Stimulated activated CD8-positive, alpha-beta memory T cell treated with anti-CD3 and anti-CD28 coated beads, Interleukin-12 subunit alpha, Interleukin-12 subunit beta, amount 100 ng/mL, for 1 hour (primary cell): ENCODE measurements at places on chromosomes 3 and 15.

DNA sequence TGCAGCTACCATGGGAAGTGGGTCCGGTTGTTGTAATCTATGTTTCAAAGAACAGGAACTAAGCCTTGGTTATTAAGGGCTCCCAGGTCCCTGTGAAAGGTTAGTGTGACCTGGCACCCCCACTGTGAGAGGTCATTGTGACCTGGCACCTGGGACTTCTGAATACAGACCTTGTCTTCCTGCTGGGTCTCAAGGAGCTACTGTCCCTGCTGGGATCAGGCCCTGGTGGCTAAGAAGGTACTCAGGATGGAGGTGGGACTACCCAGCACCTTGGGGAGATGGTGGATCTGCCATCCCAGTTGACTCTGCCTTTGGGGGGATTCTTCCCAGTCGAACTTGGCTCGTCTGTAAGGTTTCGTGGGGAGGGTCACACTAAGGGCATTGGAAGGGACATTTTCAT, 10.3 kb upstream of the SLCO2A1 start:
- DNase-seq = no peak

- DNase-seq = no peak
Observed at GRCh38 chr3:42654331-42655201, 1.1 kb downstream of the ZBTB47 start.

GRCh38 chr3:172140499-172141391, 101.4 kb downstream of the FNDC3B start:
- no peak for DNase-seq

- no peak for DNase-seq
Observed at GRCh38 chr3:146280864-146281263, 30.0 kb upstream of the PLSCR4 start.

DNA sequence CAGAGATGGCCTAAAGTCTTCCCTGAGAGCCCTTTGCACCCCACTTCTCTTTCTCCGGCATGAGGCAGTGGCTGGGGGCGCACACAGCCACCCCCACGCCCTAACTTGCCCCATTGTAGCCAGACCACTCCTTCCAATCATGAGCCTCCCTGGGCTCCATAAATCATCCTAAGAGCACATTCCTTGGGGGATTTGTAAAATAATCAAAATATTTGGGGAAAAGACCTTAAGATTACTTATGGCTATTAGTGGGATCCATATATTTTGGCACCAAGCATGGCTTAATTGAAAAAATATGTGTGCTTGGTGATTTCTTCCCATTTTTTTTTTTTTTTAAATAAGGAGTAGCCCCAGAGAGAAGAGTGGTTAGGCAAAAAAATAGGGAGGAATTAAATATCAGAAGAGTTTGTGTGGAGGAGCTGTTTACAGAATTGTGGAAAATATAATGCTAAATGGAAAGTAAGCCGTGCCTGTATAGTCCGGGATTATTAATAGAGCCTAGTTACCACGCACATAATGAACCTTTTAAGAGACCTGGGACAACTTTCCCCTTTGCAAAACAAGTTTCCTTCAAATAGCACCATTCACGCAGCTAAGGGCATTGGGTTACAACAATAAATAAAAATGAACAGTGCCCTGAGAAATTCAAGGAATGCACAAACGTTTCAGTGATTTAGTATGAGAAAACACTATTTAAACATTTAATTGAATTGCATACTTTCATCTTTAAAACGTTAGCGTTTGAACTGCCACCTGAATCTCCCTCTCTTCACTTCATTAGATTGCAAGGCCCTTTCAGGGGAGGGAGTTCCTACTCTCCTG, 46.1 kb downstream of the SMAD6 start:
- no peak for DNase-seq

GRCh38 chr15:88269356-88270062, 13.0 kb upstream of the NTRK3 start:
- no peak for DNase-seq

GRCh38 chr3:12154151-12154550, 4.6 kb downstream of the TIMP4 start:
- DNase-seq = no peak

GRCh38 chr3:145889730-145890129, 271.3 kb downstream of the PLOD2 start:
- DNase-seq = no peak

DNA sequence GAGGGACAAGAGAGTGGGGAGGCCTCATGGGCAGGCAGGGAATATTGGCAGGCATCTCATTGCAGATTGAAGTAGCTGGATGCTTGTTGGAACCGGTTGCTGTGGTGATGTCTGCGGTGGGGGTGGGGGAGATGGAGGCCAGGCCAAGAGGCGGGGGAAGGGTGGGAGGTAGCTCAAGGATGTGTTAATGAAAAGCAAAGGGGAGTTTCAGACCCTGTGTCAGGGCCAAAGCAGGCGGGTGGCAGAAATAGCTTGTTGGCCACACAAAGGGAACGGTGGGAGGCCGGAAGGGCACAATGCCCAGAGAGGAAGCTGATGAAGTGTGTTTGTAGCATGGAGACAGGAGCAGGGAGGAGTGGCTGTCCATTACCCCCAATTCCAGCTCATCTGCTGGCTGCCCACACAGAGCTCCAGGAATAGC, 28.0 kb downstream of the CCDC33 start:
- DNase-seq = no peak

DNA sequence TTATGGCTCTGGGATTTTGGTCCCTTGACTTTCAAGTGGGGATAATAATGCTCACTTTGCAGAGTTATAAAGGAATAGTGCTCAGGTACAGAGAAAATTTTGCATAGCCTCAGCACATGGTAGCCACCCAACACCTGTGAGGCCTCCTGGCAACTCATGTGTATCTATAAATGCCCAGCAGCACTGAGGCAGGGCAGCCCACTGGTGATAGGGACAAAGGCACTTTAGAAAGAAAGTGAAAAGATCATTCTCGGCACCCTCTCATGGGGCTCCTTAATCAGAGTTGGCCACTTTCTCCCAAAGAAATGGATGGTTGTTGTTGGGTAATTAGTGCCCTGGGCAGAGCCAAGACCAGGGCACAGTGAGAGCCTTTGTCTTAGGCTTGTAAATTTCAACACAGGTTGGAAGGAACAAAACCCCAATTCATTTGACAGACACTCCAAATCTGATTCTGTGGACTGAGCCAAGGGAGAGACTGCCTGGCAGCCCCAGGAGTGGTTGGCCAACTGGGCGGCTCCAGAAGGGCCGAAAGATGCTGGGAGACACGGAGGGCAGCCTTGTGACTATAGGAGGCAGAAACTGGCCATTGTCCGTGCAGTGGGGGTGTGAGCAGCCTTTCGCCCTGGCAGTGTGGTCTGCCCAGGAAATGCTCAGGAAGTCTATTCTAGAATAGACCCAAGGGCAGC, 213.2 kb upstream of the RGMA start:
- DNase-seq = no peak

DNA sequence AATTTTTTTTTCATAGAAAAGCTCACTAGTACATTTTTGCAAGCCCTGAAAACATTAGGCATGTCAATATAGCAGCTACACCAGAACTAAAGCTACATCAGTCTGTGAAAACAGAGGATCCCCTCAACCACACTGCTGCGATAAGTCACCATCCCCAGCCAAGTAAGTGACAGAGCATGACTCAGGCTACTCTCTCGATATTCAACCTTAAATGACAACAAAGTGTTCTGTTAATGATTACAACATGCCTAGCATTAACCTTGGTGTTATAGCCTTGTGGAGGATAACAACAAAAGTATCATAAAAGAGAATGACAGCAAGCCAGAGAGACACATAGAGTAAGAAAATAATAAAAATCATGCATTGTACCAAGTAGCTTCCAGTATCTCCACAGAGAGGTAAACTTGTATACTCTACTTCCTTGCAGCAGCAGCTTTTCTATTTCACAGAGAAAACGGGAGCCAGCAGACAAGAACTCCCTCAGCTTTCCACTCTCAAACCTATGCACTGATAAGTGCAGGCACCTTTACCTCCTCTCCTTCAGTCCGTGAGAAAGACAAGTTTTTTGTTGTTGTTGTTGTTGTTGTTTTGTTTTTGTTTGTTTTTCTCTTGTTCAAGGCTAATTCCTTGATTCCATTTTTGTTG, 76.6 kb downstream of the GBE1 start:
- no peak for DNase-seq

- no peak for DNase-seq
Observed at GRCh38 chr3:171230865-171231264, 204.3 kb upstream of the SLC2A2 start.

DNA sequence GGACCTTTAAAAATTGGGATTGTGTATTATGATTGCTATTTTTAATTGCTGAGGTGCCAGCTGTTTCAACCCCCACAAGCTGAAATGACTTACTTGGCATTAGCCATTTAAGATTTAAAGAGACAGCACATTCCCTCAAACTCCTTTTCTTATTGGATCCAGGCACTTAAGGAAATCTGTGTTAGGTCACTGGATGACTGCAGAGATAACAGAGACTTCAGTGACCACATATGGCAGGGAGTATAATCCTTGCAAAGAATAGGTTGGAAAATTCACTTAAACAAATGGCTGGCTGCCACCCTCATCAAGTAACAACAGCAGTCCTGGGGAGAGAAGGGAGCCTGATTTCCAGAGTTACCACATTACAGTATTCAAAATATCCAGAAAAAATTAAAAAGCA, 66.6 kb downstream of the SLMAP start:
- no peak for DNase-seq

DNA sequence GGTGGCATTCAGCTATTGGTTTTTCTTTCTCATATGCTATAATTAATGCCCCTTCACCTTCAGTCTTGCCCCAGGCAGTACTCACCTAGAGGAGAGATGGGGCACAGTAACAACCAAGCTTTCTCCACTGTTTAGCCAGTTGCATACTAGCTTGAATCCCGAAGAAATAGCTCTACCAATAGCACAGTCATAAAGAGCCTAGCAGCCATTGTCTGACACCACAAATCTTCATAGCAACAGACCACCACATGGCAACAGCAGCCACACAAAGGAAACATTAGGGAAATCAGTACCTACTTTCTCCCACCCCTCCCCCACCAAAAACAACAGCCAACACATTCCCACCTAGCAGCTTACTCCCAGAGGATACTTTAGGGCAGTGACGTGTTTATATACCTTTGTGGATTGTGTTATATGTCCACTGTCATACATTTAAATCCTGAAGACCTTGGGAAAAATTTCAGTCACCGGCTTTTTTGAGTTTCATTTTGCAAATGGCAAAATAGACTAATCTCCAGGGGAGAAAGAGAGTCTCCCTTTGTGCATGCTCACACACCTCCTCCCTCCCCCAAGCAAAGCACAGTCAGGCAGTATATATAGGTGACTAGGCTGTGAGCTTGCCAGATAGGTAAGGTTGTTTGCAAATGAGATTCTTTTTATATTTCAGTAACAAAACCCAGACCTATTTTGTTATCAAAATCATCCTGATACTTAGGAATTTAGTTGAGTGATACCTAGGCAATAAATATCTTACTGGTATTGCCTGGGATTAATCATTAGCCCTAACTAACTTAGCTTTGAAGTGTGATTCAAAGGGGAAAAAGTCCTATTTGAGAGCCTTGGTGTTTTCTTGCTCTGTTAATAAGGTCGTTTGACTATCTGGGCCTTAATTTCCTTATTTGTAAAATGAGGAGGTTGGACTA, 140.6 kb downstream of the RBPMS2 start:
- no peak for DNase-seq

GRCh38 chr3:194606941-194607340, 26.3 kb downstream of the TMEM44 start:
- DNase-seq = no peak

GRCh38 chr3:194840661-194841514, 155.2 kb downstream of the FAM43A start:
- no peak for DNase-seq

GRCh38 chr3:48013288-48013980, 2.8 kb downstream of the MAP4 start:
- DNase-seq = no peak

GRCh38 chr3:99777708-99778107, 40.0 kb upstream of the CMSS1 start:
- no peak for DNase-seq

- DNase-seq = no peak
Observed at GRCh38 chr15:70323111-70323851, 225.6 kb upstream of the TLE3 start.

DNA sequence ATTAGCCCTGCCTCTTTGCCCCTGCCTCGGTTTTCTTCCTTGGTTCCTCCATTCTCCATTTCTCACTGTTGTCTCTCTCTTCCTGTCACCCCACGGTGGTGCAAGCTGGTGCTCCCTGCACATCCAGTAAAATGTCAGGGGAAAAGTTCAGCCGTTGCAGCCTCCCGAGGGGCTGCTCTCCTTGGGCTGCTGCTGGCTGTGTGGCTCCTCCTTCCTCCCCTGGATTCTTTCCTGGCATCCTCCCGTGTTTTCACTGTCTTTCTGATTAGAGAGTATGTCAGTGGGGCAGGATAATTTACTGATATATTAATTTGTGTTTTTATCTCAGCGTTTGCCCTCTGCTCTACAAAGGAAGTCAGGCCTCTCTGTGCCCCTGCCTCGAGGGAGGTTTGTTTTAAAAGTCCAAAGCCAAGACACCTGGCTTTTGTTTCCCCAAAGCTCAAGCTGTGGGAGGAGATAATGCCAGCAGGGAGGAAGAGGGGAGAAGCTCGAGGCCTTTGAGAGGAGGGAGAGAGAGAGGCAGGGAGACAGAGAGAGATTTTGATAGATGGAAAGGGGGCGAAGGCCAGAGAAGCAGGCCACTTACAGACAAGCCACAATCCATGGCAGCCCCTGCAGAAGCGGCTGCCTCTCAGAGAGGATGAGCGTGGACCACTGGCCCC, 150.3 kb upstream of the NR2F2 start:
- DNase-seq = no peak

- DNase-seq = no peak
Observed at GRCh38 chr3:170560296-170560695, 25.6 kb downstream of the SLC7A14 start.

- DNase-seq = no peak
Observed at GRCh38 chr15:69554279-69554961, 101.8 kb downstream of the RPLP1 start.

- no peak for DNase-seq
Observed at GRCh38 chr15:87753539-87753938, 503.0 kb downstream of the NTRK3 start.

- DNase-seq = no peak
Observed at GRCh38 chr3:66464512-66464894, 36.3 kb downstream of the LRIG1 start.

DNA sequence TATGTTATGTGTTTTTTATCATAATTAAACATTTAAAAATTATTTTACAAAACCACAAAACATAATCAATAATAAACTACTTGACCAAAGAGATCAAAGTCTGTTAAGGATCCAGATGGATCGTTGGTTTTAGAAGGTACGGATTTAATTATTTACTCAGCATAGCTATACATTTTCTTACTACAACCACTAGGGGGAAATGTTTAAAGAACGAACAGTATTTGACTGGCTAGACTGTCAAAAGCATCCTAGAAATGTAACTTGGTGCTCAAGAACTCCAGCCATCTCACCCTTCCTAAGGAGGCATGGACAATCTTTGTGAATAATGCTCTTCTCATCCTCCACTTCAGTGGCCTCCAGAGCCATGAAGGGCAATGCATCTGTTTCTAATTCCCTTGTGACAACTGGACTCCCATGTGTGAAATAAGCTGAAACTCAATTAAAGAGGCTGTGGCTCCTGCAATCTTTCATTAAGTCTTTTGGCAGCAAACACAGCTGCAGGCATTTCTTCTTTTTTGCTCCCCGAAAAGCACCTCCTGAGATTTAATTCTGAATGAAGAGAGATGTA, 94.7 kb upstream of the TUSC7 start:
- DNase-seq = no peak
